ENCODE measurements at places on chromosomes 11 and 22.

GRCh38 chr11:93567401-93567895 is 24.3 kb upstream of the SMCO4 start:
- DNase-seq: no peak

DNA sequence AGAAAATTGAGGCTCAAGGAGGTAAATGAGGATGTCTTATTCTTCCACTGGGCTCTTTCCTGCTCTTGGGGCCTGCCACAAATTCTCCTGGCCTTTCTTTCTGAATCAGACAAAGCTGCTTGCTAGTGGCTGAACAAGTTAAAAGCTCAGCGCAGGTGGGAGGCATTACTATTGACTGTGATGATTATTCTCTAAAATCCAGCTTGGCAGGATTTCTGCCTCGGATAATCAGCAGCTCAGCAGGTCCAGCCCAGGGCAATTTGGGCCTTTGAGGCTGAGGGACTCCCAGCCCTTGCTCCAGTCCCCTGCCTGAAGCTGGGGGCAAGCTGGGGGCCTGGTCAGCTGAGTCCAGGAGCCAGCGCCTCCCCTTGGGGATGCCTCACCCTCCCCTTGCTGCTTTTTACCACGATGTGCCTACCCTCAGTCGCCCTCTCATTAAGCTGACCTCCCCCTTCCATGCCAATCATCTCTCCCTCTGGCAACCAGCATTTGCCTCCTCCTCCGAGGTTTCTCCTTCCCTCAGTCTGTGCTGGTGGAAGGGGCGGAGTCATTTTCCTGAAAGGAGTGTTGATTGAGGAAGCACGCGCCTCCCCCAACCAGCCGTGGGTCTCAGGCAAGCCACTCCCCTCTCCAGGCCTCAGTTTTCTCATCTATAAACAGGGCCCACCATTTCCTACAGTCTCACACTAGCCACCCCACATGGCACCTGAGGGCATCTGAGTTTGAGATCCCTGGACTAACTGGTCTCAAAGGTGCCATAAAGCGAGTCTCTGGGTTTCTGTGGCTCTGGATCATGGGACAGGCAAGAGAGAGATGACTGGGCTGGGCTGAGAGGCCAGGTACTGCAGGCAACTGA is 60.6 kb upstream of the PRDM11 start:
- DNase-seq: no peak

DNA sequence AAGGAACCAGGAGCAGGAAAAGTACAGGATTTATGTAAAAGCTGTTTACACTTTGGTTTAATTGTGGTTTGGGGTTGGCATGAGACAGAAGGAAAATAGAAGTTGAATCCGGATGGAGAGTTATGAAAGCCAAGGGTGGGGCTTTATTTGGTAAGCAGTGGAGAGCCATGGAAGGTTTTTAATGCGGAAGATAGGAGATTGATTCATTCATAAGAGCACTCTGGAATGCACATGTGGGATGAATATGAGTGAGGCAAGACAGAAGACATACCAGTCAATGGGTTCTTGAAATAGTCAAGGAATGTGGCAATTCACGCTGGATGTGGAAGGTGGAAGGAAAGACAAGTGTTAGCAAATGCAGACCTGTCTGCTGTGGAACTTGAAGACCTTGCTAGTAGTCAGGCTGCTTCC is 9.3 kb upstream of the GLB1L3 start:
- DNase-seq: no peak

- DNase-seq: no peak
These were observed 3.8 kb upstream of the CBLIF start for GRCh38 chr11:59849129-59849528.

GRCh38 chr11:113831314-113831713 is 44.1 kb downstream of the USP28 start:
- DNase-seq: no peak

DNA sequence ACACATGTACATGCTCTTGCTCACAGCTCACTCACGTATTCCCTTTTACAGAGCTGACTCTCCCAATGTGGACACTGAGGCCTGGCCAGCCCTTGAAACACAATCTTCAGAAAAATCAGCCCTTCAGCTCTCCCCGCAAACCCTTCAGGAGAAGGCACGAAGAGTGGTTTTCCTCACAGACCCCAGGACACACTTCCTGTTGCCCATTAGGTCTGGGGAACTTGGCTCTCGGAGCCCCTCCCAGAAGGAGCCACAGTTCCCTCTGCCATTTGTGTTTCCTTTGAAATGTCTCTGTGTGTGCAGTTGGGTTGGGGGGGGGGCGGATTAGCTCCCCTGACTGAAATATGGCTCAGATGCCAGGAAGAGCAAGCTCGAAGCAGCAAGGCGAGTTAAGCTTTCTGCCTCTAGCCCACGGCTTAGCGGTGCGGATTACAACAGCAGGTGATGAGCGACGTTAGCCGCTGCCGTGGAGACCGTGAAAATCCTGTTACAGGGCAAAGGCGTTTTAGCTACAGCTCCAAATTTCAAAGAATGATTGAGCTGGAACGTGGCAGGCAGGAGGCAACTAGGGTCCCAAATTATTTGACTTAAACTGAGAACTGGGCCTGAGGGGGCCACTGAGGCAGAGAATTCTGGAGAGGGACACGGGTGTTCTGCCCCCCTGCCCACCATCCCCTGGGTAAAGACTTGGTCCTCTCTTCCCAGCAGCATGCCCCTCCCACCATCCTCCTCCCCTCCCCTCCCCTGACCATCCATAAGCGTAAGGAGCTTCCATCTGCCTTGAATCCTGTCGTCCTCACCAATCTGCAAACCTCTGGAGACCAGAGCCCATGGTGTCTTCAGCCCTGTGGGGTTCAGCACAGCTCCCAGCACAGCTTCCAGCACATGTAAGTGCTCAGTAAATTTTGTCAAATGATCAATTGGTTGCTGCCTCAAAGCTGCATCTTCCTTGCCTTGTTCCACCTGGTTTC is 598.6 kb downstream of the BUD13 start:
- DNase-seq: no peak

GRCh38 chr11:72781313-72782080 is 12.3 kb downstream of the STARD10 start:
- DNase-seq: peak; percentile 56

DNA sequence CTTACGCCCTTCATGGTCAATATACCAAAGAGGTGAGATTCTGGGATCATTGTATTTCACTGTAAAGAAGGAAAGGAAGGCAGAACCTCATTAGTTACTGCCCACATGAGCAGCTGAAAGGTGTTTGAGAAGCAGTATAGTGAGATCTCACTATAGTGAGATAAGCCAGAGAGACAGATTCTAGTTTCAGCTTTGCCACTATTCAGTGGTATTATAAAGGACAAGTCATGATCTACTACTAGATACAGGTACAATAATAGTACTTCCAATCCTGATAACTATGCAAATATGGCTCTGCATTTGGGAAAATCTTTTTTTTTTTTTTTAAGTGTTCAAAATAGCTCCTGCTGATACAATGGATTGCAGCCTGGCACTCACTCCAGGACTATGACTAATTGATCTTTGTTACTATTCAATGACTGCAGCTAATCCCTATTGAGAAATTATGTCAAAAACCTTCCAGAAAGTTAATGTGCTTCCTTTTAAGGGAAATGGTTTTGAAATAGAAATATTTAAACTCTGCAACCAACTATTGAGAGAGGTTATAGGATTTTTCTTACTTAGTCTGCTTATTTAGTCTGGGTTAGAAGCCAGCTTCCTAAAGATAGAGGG is 8.3 kb upstream of the DLAT start:
- no peak for DNase-seq

Data from stimulated activated CD4-positive, alpha-beta T cell treated with anti-CD3 and anti-CD28 coated beads, Interleukin-15, amount 100 ng/mL, for 1 hour (primary cell).